ENCODE measurements at places on chromosomes 1 and 21. TPM values are rescaled to one million over a fixed set of nuclear protein-coding genes. Genes with fewer than 3 reads are reported as not detected.

DNA sequence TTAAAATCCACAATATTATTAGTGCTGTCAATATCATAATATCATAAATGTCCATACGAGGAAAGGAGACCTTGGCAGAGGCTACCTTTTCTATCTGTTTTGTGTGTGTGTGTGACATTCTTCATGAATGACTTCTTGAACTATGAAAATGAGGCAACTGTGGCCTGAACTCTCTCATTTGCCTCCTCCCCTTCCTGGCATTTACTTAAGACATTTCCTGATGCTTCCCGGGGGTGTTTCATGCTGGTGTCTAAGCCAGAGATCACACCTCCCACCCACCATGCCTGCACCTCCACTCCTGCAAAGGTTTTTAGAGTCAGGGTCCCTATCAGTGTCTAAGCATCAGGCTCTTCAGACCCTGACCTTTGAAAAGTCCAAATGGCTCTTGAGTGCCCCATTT lies 420.9 kb downstream of the KIF26B start:
- no peak for DNase-seq

GRCh38 chr1:75732703-75733102 lies 8.2 kb downstream of the ACADM start:
- DNase-seq: no peak

DNA sequence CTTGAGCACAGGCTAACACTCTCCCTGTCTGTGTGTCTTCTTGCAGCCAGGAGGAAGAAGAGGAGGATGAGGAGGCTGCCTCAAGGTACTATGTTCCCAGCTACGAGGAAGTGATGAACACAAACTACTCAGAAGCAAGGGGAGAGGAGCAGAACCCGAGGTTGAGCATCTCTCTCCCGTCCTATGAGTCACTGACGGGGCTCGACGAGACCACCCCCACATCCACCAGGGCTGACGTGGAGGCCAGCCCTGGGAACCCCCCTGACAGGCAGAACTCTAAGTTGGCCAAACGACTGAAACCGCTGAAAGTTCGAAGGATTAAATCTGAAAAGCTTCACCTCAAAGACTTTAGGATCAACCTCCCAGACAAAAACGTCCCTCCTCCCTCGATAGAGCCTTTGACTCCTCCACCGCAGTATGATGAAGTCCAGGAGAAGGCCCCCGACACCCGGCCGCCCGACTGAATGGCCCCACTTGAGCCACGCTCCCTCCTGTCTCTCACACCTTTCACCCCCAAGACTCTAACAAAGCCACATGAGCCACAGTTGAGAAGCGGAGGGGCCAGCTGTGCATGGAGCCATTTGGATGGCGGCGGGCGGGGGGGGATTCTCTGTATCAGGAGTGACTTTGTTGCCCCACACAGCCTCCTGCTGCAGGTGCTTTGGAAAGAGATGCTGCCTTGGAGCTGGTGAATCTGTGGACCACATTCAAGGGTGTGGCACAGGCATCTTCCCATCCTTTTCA lies 27.6 kb upstream of the FHAD1 start:
- DNase-seq: no peak

DNA sequence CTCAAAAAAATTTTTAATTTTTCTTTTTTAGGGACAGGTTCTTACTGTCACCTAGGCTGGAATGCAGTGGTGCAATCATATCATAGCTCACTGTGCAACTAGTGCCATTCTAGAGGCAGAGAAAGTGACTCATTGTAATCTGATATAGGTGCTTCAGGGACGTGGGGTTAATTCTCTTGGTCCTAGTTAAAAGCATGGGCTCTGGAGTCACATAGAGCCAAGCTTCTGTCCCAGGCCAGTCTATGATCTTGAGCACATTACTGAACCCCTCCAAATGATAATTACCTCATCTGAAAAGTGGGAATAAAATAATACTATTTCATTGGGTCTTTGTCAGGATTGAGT lies 1.1 kb upstream of the ADIPOR1 start:
- no peak for DNase-seq

DNA sequence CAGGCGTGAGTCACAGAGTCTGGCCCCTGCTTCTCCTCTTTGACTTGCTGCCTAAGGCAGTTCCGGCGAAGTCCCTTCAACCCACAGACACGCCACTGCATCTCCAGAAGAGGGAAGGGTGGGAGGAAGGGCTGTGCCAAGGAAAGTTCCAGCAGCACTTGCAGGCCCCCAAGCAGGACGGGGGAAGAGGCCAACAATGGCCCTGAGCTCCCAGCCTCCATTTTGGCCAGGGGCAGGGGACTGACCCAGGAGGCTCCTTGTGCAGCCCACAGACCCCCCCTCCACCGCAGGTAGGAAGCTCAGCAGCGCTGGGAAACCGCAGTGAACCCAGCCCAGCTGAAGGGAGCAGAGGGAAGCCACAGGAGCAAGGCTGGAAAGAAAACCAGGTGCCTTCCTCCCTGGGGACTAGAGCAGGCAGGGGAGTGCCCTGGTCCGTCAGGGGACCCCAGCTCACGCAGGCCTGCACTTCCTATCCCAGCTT lies 35.4 kb downstream of the ACOT7 start:
- DNase-seq: no peak

GRCh38 chr1:177411381-177411780 lies 240.6 kb downstream of the BRINP2 start:
- DNase-seq: no peak

DNA sequence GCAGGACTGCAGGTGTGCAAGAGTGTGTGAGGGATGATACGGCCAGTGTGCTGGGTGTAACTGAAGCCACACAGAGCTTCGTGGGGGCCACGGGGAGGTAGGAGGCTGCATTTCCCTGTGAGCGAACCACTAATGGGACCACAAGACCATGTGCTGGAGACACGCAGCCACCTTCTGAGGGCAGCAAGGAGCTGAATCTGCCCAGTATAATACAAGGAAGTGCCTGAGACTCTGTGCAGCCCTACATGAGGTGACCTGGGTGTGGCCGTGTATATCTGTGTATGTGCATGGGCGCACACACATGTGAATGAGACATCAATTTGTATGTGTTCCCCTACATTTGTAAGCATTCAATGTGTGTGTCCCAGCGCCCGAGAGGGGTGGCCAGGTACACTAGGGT lies 50.8 kb downstream of the CHD5 start:
- no peak for DNase-seq

DNA sequence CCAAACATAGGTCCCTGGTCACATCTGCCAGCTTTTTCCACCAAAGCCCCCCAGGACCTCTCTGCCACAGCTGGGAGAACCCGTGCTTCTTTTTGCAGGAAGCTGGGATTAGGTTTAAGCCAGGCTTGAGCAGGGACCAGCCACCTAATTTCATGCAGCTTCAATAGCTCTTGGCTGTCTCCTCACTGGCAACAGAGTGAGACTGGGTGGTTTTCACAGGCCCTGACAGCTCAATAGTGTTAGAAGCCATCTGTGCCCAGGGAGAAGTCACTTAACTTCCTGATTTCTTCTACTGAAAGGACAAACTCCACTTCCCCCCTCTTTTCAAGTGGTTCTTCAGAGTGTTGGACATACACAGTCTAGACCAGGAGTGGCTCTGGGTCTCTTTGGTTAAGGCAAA lies 20.4 kb upstream of the SRSF4 start:
- DNase-seq: no peak

GRCh38 chr1:152185544-152186391 lies 26.7 kb upstream of the RPTN start:
- DNase-seq: no peak

- DNase-seq: peak; percentile 88
Measured at GRCh38 chr1:30877205-30877912, 31.2 kb downstream of the SDC3 start.

TNFRSF18 gene
- 3.4 TPM for total RNA-seq

NBPF19 gene
- total RNA-seq: 18.0 TPM

SPRR2A gene
- not detected for total RNA-seq

RYR2 gene
- total RNA-seq: 3.0 TPM

CLCA4 gene
- total RNA-seq: not detected

NBPF10 gene
- 0.67 TPM for total RNA-seq
